ENCODE measurements at places on chromosomes 4 and X.
A peak's percentile ranks its signal among the peaks of the same experiment; 100 is the strongest.

DNA sequence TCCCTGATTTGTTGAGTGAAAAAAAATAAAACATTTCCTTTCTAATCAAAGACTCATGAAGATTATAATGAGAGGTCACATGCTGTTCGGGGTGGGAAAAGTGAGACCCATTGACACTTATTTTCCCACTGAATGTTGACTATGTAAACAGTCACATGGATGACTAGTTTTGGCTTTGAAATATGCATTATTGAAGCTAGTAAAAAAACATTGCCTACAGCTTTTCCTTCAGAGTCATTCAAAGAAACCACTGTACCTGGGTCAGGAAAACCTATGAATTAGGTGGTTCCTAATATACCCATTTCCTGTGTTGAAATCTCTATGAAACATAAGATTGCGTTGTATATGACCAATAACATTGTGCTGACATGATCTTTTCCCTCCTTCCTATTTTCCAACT is 251.2 kb downstream of the CFAP299 start:
- DNase-seq = no peak

GRCh38 chr4:105924341-105924740 is 29.1 kb downstream of the NPNT start:
- DNase-seq = no peak

DNA sequence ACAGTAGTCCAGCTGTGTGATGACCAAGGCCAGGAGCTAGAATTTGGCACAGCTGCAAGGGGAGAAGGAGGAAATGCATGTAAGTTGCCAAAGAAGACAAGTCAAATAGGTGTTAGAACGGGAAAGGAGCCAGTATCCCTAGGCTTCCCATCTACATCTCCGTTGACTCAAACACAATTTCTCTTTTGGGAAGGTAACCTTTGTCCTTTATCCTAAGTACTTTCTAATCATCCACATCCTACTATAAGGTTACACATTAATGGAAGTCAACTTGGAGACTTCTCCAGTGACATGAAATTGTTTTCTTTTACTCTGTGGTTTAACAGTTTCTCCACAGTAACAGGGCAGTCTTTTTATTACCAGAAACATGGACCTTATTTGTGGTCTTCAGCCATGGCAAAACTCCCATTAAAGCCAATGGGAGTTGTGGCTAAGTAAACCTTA is 620.0 kb downstream of the ANKRD50 start:
- no peak for DNase-seq

- no peak for DNase-seq
Observed at GRCh38 chr4:141465171-141465570, 171.2 kb upstream of the IL15 start.

- DNase-seq = no peak
Observed at GRCh38 chr4:16056681-16057385, 27.0 kb downstream of the PROM1 start.

DNA sequence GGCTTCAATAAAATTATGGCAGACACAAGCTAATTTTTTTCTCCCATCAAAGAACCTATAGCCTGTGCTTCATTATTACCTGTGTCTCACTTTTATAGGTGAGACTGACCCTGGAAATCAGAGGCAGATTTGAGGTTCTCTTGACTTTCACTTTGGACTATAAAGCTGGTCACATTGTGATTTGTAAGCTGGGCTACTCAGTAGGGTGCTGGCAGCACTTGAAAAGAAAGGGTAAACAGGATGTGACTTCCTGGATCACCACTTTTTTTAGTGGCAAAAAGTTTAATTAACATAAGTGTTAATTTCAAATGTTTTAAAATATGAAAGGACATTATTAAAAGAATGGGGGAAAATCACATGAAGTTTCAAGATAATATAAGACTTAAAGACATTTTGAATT is 50.6 kb upstream of the GATB start:
- DNase-seq = no peak

DNA sequence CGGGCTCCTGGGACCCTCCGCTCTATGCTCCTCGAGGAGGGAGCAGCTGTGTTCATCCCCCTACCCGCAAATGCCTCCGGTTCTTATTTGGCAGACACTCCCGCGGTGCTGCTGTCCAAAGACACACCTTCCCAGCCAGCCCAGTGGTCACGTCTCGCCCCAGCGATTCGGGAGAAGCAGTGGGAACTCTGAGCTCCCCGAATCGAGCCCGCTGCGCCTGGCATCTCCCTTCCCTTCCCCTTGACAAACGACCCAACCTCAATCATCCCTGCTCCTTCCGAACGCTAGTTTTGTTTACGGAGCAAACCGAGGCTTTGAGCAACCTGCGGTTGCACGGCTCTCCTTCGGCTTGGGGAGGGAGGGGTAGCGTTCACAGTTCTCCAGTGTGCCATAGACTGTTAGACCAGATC is 317 bp upstream of the FRMPD4 start:
- DNase-seq = no peak

- DNase-seq = no peak
Observed at GRCh38 chrX:146581981-146582712, 227.4 kb upstream of the CXorf51B start.

GRCh38 chrX:10098270-10098713 is 58.5 kb upstream of the CLCN4 start:
- peak; percentile 86 for DNase-seq

GRCh38 chrX:97498093-97498492 is 614.4 kb downstream of the RPA4 start:
- DNase-seq = no peak

DNA sequence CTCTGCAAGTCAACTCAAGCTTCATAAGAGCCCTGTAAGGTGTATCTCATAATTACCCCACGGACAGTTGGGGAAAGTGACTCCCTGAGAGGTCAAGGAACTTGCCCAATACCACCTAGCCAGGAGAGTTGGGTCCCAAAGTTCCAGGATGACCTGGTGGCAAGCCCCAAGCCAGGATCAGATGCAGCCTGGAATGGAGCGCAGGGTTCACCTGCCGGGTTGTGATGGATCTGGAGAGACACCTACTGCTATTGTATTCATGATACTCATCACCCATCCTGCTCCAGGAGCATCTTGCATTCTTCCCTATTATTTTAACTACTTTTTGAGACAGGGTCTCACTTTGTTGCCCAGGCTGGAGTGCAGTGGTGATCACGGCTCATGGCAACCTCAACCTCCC is 36.1 kb downstream of the ZBTB49 start:
- DNase-seq = no peak

DNA sequence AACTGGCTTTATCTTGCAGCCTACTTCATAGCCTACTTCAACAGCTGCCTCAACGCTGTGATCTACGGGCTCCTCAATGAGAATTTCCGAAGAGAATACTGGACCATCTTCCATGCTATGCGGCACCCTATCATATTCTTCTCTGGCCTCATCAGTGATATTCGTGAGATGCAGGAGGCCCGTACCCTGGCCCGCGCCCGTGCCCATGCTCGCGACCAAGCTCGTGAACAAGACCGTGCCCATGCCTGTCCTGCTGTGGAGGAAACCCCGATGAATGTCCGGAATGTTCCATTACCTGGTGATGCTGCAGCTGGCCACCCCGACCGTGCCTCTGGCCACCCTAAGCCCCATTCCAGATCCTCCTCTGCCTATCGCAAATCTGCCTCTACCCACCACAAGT is 4.0 kb downstream of the GPR50 start:
- DNase-seq = no peak

GRCh38 chrX:111521169-111521568 is 9.7 kb downstream of the SERTM2 start:
- no peak for DNase-seq

DNA sequence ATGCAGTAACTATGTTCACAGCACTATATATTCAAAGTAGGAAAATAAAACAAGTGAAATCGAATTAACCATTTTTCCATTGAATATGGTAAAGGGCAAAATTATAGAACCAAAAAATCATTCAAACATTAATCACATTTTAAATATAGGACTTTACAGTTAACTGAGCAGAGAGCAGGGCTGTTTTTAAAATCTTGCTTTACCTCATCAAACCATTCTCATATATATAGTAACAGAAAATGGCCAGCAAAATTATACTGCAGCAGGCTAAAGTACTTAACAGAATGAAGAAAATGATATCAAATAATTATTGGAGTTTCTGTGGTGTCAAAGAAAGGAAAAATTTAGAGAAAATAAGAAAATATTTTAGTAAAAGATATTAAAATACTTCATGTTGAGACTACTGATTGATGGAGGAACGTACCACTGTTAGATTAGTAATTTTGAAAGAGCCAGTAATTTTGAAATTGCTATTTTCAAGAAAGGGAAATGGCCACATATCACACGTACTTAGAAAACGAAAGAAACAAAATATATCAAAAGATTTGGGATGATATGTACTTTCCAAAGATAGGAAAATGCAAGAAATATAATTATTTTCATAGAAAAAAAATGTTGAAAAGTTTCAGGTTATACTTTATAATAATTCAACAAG is 813.7 kb downstream of the DMD start:
- peak; percentile 0 for DNase-seq

DNA sequence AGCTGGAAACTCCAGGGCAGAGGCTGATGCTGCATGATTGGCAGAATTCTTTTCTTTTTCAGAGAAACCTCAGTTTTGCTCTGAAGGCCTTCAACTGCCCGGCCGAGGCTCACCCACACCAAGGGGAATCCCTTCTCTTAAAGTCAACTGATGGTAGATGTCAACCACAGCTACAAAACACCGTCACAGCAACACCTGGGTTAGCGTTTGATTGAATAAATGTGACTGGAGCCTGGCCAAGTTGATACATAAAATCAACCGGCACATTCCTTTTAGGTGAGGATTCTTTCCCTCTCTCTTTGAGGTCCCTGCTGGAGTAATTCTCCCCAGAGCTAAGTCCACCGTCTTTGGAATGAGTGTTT is 15.2 kb upstream of the KIAA0232 start:
- DNase-seq = no peak

GRCh38 chr4:76061982-76062381 is 12.5 kb upstream of the ART3 start:
- no peak for DNase-seq

DNA sequence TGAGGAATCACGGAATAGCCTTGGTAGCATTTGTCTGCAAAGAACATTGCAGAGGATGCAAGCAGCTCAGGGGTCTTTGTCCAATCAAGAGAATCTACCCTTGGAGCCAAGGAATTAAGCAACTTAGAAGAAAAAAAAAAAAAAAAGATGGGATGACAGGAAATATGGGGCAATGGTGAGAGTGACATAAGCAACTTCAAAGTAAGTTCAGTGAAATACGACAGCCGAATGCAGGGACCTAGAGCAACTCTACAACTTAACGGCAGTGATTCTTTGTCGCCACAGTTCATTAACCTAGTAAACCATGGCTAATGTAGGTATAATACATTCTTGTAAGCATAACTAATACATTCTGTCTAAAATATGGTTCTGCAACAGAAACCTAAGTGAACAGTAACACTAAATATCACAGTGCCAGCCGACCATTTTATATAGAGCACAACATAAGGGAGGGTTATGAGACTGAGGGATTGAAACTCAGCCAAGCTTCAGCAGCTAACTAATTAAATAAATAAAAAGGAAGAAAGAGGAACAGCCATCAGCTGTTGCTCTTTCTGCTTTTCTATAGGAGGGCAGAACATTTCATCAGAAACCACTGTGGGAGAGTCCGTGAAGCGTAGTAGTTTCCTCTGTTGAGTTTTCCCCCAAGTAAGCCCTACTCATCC is 74.7 kb downstream of the PPARGC1A start:
- no peak for DNase-seq

GRCh38 chr4:66633477-66633876 is 911.8 kb downstream of the CENPC start:
- no peak for DNase-seq

- no peak for DNase-seq
Observed at GRCh38 chr4:95105983-95106382, 348.2 kb downstream of the BMPR1B start.

DNA sequence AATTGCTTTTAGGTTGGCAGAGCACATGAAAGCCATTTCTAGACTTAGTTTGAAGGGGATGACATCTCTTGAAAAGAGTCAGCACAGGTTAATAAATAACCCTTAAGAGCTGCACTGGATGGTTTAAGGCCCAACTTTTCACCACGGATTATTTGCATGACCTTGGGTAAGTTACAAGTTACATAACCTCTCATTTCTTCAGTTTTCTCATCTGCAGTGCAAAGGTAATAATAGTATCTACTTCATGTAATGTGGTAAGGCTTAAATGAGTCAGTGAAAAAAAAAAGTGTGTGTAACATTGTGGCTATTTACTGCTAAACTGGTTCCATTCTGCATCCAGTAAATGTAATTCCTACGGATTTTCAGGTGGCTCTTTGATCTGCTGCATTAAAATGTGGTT is 715.8 kb downstream of the CCSER1 start:
- DNase-seq = no peak

- peak; percentile 62 for DNase-seq
Observed at GRCh38 chr4:10106421-10107039, 10.1 kb downstream of the WDR1 start.

- DNase-seq = no peak
Observed at GRCh38 chr4:11312389-11312788, 116.3 kb downstream of the HS3ST1 start.

- no peak for DNase-seq
Observed at GRCh38 chr4:52005604-52006273, 14.4 kb downstream of the LRRC66 start.

- no peak for DNase-seq
Observed at GRCh38 chr4:22427675-22428074, 88.2 kb downstream of the ADGRA3 start.

GRCh38 chrX:151478058-151478457 is 81.1 kb downstream of the VMA21 start:
- DNase-seq = no peak

DNA sequence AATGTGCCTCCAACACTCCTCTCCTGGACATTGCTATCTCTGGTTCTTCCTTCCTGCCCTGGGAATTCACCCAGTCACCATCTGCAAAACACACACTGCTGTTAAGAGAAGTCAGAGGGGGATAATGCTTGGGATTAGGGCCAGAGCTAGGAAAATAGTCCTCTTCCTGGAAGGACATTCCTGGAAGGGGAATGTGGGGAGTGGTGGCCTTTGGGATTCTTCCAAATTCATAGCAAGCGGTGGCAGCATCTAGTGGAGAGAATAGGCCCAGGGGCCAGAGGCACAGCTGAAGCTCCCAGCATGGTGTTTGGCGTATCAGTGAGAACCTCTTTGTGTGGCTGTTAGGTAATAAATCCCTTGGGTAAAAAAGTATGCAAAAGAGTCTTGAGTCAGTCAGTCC is 34.3 kb downstream of the SHROOM4 start:
- no peak for DNase-seq

DNA sequence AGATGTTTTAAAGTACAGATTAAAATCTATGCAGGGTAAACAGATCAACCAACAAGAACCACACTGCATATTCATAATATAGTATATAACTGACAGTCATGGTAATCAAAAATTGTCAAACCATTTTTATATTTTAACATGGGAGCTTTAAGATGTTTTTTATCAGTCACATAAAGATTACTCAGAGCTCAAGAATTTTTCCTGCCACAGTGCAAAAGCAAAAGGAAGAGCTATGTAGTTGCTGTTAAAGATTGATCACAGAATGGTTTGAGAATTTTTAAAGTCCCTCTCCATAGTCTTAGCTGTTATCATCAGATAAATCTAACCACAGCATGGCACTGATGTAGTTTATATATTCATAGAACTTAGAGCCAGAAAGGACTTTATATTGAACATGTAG is 8.5 kb downstream of the RAB9B start:
- DNase-seq = no peak

All from T-helper 2 cell (primary cell).